ENCODE measurements at places on chromosomes 6 and 20.

DNA sequence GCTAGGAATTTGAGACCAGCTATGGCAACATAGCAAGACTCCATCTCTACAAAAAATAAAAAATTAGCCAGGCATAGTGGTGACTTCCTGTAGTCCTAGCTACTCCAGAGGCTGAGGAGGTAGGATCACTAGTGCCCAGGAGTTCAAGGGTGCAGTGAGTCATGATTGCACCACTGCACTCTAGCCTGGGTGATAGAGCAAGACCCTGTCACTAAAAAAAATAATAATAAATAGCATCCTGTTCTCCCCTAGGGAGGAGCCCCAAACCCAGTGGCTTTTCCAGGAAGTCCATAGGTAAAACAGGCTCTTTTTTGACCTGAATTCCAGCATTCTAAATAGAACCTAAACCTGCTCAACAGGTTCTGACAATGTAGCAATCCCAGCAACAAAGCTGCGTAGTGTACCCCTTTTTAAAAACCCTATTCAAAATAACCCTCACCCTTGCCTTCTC is 192.0 kb downstream of the ALDH8A1 start:
- DNase-seq = no peak

DNA sequence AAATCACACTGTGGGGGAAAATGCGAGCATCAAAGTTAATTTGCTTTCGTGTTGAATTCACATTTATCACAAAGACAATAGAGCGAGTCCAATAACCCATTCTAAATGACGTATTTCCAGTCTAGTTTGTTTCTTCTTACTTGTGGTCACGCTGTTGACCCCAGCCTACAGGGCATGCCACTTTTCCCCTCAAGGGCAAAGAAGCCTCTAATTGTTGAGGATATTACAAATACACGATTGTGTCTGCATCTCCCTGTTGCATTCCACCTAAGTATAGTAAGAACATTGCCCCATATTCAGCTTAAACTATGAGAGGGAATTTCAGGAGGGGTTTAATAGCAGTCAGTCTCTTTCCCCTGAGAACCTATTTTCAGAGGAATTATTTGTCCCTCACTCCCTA is 37.4 kb upstream of the DSP start:
- DNase-seq = no peak

- no peak for DNase-seq
Observed at GRCh38 chr20:50303573-50304500, 113.2 kb downstream of the CEBPB start.

- DNase-seq = no peak
Observed at GRCh38 chr6:111563581-111563980, 42.1 kb downstream of the TRAF3IP2 start.

- DNase-seq = no peak
Observed at GRCh38 chr20:63160641-63161175, 55.2 kb downstream of the YTHDF1 start.

Measured in HCT116 (cell line).